Glomerular endothelial cell (primary cell): ENCODE measurements at places on chromosomes 13 and 19. TPM values are rescaled to one million over a fixed set of nuclear protein-coding genes. Genes with fewer than 3 reads are reported as not detected.

DNA sequence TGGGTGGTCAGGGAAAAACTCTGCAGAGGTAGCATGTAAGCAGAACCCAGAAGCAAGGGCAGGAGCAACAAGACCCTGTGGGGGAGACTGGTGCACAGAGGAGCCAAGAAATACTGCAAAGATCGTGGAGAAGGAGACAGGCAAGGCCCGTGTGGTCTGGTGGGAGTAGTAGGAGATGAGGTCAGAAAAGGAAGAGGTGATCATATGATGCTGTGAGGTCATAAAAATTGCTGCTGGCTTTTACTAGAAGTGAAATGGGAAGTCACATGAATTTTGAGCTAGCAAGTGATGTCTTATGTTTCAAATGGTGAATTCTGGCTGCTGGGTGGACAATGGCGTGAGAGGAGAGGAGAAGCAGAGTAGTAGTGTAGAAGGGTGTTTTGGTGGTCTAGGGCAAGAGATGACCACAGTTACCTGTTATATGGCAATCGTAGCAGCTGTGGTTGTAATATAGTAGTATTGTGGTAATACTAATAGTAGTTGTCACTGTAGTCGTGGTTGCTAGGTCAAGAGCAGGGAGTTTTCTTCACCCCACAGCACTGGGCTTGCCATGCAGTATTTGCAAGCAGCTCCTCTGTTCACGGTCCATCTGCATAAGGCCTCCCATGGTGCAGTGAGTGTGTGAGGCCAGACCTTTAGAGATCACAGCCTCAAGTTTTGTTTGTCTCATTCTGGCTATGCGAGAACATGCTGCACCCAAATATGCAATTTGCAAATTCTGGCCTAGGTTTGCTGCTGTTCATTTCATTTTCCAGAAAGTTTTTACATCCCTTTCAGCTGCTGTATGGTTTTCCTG is 205.0 kb downstream of the TSHZ3 start:
- DNase-seq, result no peak

GRCh38 chr13:113979791-113980471 is 6.1 kb upstream of the C13orf46 start:
- DNase-seq, result no peak

- peak; percentile 94 for DNase-seq
Observed at GRCh38 chr13:100875392-100876043, 200.9 kb upstream of the TMTC4 start.

DNA sequence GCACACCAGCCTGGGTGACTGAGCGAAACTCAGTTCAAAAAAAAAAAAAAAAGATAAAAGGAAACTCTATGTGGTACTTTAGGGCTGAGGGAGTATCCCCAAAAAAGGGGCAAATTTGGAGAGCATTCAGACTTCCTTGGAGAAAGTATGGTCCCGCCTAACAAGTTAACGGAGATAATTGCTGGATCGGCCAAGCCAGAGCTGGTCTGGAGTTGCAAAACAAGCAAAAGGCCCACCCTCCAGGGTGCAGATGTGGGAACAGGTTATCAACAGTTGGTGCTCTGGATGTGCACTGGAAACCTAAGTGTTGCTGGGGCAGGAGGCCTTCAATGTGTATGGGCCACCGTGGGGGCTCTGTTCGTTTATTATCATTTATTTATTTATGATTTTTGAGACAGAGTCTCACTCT is 2.8 kb downstream of the IQCN start:
- no peak for DNase-seq

Gene MAP4K1
- total RNA-seq, result 0.39 TPM in 1 of 2 replicates, not detected in the other

Gene ZNF382
- total RNA-seq, result 6.0 and 8.5 TPM in 2 replicates

- no peak for DNase-seq
Observed at GRCh38 chr19:32222556-32222955, 122.9 kb upstream of the ZNF507 start.

DNA sequence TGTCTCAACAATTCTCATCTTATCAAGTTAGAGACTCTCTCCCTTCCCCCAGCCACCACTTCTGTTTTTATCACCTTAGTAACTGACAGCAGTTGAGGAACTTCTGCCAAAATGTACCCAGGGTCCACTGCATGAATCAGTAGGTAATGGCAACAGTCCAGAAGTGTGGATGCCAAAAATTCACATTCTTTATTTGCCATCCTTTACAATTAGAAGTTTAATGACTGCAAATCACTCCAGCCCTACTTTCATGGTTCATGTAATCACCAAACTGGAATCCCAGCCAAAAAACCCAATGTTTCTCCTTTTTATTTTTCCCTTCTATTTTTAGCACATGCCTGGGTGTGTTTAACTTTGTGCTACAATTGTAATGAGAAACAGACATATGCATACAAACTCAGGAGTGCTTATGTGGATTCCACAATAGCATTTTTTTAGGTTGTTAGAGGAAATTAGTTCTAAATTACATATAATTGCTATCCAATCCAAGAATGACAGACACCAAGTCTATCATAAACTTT is 243.5 kb downstream of the RGCC start:
- no peak for DNase-seq

- peak; percentile 57 for DNase-seq
Observed at GRCh38 chr13:100235311-100235901, 146.5 kb downstream of the PCCA start.

Gene ZNF765
- 5.0 and 12.7 TPM in 2 replicates for total RNA-seq

DNA sequence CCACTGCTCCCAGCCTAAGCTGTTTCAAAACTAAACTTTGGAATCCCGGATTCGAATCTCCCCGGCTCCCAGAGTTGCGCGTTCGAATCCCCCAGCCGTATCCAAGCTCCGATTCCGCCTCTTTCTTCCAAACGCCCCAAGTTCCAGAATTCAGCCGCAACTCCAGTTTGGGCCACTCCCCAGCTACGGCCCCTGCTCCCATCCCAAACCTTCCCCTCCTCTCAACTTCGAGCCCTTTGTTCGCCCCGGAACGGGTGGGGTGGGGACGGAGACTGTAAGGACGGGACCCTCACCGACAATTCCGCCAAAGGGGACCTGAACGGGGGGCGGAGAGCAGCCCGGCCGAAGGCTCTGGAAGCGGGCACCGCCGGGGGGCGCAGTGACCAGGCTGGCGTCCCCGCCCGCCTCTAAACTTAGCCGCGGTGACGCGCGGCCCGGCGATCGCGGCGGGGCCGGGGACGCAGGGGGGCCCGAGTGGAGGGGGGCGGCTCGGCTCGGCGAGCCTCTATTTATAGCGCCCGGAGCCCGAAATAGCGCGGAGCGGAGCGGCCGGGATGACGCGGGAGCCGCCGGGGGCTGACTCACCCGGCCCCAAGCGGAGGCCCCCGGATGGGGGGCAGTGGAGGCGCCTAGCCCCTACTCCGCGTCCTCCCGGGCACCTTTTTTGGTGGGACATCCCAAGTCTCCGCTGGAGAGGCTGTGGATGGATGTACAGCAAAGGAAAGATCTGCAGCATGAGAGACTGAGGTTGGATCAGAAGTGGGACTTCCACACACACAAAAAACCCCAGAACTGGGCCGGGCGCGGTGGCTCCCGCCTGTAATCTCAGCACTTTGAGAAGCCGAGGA is 4.9 kb upstream of the ERCC1 start:
- DNase-seq, result no peak

- no peak for DNase-seq
Observed at GRCh38 chr13:24038841-24039330, 121.6 kb upstream of the SPATA13 start.

- DNase-seq, result no peak
Observed at GRCh38 chr19:28296506-28296905, 916.4 kb downstream of the UQCRFS1 start.

DNA sequence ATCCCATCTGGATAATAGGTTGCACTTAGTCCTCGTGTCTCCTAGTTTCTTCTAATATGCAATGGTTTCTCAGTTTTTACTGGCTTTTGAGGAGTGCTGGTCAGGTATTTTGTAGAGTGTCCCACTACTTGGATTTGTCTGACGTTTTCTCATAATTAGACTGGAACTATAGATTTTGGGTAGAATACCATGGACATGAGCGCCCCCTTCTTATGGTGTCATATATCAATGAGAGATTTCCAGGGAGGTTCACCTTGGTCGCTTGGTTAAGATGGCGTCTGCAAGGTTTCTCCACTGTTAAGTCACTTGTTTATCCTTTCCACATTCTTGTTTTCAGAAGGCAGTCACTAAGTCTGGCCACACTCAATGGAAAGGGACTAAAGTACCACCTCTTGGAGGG is 6.7 kb downstream of the SOHLH2 start:
- no peak for DNase-seq

DNA sequence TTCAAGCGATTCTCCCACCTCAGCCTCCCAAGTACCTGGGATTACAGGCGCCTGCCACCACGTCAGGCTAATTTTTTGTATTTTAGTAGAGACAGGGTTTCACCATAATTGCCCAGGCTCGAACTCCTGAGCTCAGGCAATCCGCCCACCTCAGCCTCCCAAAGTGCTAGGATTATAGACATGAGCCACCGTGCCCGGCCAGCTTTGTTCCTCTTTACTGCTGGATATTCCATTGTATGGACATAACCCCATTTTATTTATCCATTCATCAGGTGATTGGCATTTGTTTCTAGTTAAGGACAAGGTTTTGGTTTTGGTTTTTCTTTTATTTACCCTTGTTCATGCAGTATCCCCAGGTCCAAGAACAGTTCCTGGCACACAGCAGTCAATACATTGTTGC is 4.1 kb upstream of the RPS9 start:
- DNase-seq, result no peak

Gene LGALS7B
- not detected in 2 replicates for total RNA-seq

DNA sequence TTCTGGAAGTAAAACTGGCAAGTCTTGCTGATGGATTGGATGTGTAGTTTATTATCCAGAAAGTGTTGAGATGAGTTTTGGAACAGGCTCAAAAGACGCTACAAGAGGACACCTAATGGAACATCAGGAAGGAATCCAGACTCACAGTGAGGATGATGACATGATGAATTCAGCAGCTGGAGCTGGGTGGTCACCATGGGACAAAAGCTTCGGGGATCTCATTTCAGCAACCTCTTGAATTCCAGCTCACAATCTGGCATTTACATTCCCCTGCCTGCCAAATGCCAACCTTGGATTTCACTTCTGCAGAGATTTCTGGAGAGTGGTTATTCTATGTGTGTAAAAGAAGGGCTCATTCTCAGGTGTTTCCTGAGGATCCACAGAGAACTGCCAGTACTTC is 288.0 kb upstream of the TMTC4 start:
- no peak for DNase-seq

DNA sequence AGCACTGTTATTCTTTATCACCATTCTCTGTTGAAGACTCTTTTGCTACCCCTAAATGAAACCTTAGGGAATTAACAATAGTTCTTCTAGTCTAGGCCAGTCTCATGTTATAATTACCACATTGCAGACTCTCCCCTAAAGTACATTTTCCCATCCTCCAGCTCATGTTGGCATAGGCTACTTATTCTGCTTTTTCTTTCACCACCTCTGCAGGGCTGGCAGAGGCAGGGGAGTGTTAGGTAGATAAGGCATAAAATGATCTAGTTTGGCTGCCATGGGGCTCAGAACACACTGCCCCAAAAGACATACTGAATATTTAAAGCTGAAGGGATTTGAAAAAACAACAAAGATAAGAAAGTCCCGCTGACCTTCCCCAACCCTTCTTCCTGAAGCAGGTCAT is 82.7 kb upstream of the RFC3 start:
- no peak for DNase-seq

- DNase-seq, result peak; percentile 57
Observed at GRCh38 chr19:347946-348861, 3.6 kb upstream of the MIER2 start.

Gene ZNF66
- 2.5 and 5.3 TPM in 2 replicates for total RNA-seq

DNA sequence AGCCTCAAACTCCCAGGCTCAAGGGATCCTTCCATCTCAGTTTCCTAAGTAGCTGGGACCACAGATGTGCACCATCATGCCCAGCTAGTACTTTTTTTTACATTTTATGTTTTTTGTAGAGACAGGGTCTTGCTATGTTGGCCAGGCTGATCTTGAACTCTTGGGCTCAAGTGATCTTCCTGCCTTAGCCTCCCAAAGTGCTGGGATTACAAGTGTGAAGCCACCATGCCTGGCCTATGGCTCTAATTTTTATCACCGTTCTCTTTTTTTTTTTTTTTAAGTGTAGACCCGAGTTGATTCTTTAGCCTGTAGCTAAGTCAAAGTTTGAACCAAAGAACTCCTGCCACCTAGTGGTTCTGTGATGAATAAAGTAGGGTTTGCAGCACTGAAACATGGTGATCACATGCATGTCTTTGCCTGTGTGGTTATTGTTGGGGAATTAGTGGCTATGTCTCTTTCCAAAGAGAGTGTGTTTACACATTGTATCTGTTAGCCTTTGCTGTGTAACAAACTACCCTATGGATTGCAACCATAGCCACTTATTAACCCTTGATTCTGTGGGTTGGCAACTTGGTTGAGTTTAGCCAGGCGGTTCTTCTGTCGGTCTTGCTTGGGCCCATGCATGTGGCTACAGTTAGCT is 11.6 kb downstream of the NFILZ start:
- peak; percentile 31 for DNase-seq

- DNase-seq, result no peak
Observed at GRCh38 chr13:36606060-36606459, 67.8 kb upstream of the SERTM1 start.

Gene NANOS3
- total RNA-seq, result 1.6 TPM in 1 of 2 replicates, not detected in the other

Gene SIGLECL1
- not detected in 2 replicates for total RNA-seq

Gene IGFL3
- total RNA-seq, result not detected in 2 replicates

DNA sequence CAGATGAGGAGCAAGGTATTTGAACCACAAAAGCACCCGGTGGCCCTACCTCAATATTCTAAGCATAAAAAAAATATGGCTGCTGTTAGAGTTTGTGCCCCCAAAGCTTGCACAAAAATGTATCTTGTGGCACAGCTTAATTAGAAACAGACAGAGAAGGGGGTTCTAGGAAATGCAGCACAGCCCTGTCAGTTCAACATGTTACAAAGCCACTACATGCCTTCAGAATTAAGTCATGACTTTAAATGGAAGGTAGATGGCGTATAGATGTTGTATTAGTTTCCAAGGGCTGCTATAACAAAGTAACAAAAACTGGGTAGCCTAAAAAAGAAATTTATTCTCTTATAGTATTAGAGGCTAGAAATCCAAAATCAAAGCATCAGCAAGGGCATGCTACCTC is 703.8 kb downstream of the DIAPH3 start:
- DNase-seq, result no peak

DNA sequence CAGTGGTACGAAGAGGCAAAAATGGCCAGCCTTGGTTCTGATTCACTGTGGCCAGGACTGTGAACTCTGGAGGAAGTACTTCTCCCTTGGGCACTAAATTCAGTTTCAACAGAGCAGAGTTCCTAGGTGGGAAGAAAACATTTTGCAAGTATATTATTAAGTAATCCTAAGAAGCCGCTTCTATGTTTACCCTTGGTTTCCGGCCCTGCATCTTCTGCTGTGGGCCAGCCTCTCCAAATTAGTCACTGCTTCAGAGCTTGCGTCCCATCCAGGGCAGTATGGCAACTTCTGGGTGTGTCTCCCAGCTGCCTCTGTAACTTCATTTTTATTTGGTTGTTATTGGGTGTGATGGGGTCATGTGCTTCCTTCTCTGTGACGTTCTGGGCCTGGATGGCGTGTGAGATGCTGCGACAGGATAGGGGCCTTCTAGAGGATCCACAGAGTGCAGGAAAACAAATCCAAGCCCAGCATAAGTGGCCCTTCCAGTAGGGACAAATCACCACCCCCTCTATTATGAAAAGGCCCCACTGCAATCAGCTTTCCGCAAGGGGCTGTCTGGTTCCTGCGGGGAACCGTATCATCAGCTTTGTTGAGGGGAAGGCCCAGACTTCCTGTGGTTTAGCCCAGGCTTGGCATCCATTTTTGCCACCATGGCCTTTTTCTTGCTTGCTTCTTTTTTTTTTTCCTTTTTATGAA is 55.1 kb upstream of the C1QTNF9 start:
- DNase-seq, result no peak

Gene GAS6
- 134 and 165 TPM in 2 replicates for total RNA-seq

Gene SIAH3
- total RNA-seq, result 0.10 TPM in 1 of 2 replicates, not detected in the other
